ENCODE measurements at places on chromosomes 4 and X. TPM values are rescaled to one million over a fixed set of nuclear protein-coding genes. Genes with fewer than 3 reads are reported as not detected.
A peak's percentile ranks its signal among the peaks of the same experiment; 100 is the strongest.

Gene GABRA4
- not detected for polyA plus RNA-seq

DNA sequence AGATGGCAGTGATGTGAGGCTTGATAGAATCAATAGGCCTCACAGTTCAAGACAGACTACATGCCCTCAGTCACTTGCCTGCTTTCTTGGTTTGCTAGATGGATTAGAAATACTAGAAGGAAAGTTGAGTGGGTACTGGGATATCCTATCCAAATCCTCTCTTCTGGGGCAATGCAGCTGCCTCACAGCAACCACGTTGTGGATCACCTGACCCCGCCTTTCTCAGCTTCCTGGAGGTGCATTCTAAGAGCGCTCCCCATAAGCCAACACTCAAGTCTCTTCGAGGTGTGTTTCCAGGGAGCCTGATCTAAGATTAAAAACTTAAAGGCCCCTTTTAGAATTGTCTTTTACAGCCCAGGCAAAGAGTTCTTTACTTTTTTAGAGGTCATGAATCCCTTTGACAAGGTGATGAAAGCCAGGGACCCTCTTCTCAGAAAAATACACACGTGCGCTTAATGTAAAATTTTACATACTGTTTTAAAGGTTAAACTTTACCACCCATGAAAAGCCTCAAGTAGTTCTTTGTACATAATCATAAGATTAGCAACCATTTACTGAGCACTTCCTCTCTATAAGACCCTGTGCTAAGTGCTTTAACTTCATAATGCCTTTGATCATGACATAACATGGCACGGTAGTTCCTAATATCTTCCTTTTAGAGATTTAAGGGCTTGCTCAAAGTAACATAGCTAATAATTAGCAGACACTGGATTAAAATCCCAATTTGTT is 840 bp upstream of the RPL34 start:
- DNase-seq: no peak

Gene SUPT20HL1
- not detected for polyA plus RNA-seq

GRCh38 chrX:103722505-103722904 is 11.8 kb downstream of the TMEM31 start:
- peak; percentile 15 for DNase-seq

GRCh38 chr4:138158746-138159297 is 83.3 kb downstream of the SLC7A11 start:
- DNase-seq: peak; percentile 67

Gene TACR3
- not detected for polyA plus RNA-seq

Gene SSX4B
- polyA plus RNA-seq: not detected

DNA sequence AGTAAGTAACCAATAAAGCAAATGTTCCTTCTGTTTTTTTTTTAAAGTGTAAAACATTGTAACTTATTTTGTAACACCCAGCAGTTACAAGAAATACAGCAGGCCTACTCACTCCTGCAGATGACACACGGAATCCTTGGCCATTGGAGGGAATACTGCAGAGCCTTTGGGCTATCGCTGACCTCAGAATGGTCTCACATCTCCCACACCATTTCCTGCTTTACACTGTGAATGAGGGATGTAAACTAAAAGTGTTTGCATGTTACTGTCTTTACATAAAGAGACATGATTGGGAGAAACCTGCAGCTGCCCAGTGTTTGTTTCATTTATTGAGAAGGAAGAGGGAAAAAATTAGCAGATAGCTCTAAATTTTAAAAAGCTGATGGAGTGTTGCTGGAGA is 64.1 kb downstream of the USP46 start:
- DNase-seq: no peak

DNA sequence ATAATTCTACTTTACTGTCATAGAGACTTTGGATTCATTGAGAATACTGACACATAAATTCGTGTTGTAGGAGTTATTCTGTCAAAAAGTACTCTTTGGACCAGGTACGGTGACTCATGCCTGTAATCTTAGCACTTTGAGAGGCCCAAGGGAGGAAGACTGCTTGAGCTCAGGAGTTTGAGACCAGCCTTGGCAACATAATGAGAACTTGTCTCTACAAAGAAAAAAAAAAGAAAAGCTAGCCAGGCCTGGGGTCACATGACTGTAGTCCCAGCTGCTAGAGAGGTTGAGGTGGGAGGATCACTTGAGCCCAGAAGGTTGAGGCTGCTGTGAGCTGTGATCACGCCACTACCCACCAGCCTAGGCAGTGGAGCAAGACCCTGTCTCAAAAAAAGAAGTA is 54.9 kb downstream of the WDR19 start:
- DNase-seq: no peak

Gene PRRG3
- polyA plus RNA-seq: not detected

DNA sequence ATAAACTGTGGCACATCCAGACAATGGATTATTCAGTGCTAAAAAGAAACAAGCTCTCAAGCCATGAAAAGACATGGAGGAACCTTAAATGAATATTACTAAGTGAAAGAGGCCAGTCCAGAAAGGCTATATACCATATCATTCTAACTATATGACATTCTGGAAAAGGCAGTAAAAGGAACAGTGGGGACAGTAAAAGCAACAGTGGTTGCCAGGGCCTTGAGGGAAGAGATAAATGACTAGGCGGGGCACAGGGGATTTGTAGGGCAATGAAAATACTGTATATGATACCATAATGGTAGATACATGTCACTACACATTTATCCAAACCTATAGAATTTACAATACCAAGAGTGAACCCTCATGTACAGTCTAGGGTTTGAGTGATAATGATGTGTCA is 115.3 kb downstream of the ATP8A1 start:
- DNase-seq: no peak

- DNase-seq: peak; percentile 93
Measured at GRCh38 chr4:156321203-156321602, 367.5 kb upstream of the CTSO start.

Gene SERTM2
- not detected for polyA plus RNA-seq

Gene TMEM31
- polyA plus RNA-seq: not detected

Gene TMEM150C
- polyA plus RNA-seq: 0.07 TPM

Gene CT45A10
- not detected for polyA plus RNA-seq

GRCh38 chrX:103658681-103659433 is 27.6 kb downstream of the MORF4L2 start:
- DNase-seq: no peak

GRCh38 chr4:177047070-177047850 is 254.5 kb upstream of the VEGFC start:
- peak; percentile 49 for DNase-seq

DNA sequence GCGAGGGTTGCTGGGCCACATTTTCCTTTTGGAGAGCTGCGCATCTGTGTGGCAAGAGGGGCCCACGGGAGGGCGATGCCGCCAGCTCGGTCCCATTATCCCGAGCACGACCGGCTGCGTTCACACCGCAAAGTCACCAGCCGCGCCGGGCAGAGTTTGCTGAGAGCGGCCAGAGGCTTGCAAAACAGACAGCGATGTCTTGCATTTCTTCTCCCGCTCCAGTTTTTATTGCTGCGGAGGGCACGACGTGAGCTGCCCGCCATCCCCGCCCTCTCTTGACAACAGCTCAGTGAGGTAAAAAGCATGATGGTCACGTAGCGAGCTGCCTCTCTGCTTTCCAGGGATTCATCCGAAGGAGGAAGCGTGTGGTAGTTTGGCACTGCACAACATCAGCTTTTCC is 102.1 kb upstream of the TENM3 start:
- no peak for DNase-seq

- no peak for DNase-seq
Measured at GRCh38 chr4:67092351-67092750, 453.0 kb downstream of the CENPC start.

- no peak for DNase-seq
Measured at GRCh38 chrX:34341258-34341657, 209.1 kb upstream of the FAM47A start.

- DNase-seq: peak; percentile 2
Measured at GRCh38 chrX:134658002-134658759, at the start of gene PLAC1. PLAC1 (minus strand) TSS chrX:134658471; CDS start chrX:134566682, 91,789 bp downstream.

GRCh38 chr4:36523182-36523581 is 241.8 kb downstream of the DTHD1 start:
- DNase-seq: no peak

- DNase-seq: peak; percentile 93
Measured at GRCh38 chrX:136353526-136354093, 52.8 kb downstream of the ADGRG4 start.

Gene CT83
- polyA plus RNA-seq: not detected

DNA sequence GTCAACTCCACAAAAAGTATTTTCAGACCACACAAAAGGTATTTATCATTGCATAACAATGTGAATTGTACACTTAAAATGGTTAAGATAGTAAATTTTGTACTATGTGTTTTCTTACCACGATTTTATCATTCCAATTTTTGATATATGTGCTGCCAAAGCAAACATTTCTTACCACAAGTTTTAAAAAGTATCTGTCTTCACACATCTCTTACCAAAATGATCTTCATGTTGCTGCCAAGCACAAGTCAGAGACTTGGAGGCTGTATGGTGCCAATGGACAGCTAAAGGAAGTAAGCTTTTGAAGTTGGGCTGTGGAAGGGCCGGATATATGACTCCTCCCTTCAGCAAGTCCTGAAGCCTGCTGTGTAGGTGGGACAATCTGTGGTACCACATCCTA is 67.9 kb downstream of the TMLHE start:
- DNase-seq: no peak

DNA sequence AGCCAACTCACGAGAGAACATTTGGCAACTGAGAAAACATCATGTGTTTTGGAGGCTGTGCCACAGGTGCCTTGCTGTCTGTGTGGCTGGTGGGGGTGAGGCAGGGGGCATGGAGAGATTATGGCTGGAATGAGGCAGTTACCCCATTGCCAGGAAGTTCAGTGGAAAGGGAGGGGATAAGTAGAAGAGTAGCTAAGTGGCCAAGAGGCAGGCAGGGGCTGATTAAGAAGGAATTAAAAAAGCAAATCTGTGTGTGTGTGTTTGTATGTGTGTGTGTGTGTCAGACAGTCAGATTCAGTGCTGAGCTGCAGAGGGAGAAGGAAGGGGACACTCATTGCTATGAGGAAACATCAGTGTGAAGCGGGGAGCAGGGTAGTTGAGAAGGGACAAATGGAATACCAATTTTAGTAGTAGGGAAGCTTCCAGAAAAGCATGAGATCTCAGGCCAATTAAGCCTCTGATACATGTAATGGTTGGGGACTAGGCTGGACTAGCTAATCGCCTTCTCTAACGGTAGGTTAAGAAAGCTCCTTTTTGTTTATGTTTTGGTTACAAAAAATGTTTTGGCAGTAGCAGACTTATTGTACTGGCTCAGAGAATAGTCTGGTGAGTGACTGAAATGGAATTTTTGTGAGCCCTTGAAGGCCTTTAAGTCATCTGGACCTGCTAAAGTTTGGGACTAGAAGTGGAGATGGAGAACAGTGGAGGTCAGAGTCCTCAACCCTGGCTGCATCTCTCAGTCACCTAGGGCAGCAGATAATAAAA is 18.5 kb downstream of the TMEM164 start:
- no peak for DNase-seq

- DNase-seq: no peak
Measured at GRCh38 chrX:128897621-128898020, 625.7 kb downstream of the SMARCA1 start.

Data from mammary epithelial cell (primary cell).